ENCODE measurements at places on chromosomes 7 and 10.

DNA sequence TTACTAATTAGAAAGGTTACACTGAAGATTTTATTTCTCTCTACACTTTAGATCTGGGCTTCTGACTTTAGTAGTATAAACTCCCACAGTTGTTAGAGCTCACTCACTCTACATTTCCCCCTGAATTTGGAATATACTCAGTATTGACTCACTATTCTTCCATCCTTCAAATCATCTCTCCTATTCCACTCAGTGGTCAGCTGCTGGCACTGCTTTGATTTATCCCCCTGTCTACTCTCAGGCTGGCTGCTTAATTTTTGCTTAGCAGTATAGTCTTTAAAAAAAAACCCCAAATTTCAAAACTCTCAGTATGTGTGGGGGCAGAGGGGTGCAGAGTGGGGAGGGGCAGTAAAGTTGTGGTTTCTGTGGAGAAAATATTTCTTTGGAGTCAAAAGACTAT is 68.9 kb downstream of the CDK6 start:
- DNase-seq: no peak

GRCh38 chr7:124701955-124702354 is 63.6 kb downstream of the GPR37 start:
- no peak for DNase-seq

DNA sequence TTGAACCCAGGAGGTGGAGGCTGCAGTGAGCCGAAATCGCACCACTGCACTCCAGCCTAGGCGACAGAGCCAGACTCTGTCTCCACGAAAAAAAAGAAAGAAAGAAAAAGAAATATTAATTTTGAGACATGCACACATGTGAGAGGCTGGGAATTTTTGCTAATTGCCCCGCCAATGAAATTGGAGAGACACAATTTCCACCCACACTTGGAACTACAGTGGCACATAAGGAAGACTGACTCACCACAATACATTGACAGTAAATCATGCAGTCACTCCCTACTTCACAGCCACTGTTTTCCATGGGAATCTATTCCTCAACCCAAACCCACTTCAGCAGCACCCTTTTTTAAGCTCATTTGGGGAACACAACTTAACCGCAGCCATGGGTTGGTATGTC is 139.7 kb downstream of the CALN1 start:
- no peak for DNase-seq

- DNase-seq: no peak
Measured at GRCh38 chr10:10403762-10404161, 613.9 kb upstream of the CELF2 start.

GRCh38 chr7:14123923-14124322 is 134.5 kb upstream of the ETV1 start:
- no peak for DNase-seq

GRCh38 chr10:15684768-15685167 is 35.0 kb downstream of the ITGA8 start:
- no peak for DNase-seq

DNA sequence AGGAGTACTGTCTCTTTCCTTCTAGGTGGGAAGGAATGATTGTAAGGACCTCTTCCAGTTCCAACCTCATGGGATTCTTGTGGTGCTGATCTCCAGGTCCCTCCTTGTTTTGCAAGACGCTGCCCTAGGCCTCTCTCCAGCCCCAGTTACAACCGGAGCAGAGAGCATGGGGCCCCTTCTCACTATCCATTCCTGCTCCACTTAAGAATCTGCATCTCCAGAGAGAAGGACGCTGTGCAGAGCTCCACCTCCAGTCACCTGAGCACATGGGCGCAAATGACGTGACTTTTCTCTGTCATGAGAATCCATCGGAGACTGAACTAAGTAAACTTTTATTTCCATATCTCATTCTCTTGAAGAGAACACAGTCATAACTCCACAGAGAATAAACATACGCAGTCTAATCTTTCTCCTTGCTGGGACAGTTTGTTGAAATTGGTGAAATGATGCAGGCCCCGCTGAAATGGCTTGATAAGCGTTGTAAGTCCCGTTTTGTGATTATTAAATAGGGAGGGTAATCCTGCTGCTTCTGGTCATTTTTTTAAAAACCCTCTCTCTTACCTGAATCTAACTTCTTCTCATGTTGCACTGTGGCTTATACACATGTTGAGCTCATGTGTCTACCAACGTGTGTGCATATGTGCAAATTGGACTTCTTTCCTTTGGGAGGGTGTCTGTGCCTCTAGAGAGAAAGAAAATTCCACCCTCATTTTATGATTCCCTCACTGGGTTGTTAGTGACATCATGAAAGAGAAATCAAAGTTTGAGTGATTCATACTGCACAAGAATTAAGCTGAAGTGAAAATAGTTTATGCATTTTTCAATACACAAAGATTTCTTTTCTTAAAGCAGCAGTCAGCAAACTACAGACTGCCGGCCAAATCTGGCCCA is 133.2 kb upstream of the TBX20 start:
- no peak for DNase-seq

DNA sequence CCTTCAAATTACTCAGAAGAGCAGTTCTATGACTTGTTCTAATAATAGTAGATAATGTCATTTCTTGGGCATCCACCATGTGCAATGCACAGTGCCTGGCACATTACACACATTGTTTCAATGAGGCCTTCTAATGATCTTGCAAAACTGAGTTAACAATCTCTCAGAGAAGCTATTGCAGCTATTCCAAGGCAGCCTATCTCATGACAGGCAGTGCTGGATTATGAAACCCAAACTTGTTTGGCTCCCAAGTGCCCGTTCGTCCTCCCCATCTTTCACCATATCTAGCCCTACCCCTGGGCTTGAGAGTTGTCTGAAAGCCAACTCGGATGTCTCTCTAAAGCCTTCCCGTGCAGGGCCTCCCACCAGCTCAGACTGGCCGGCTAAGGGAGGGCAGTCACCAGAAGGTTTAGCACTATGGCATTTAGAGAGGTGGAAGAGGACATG is 405.1 kb downstream of the PLXNA4 start:
- no peak for DNase-seq

DNA sequence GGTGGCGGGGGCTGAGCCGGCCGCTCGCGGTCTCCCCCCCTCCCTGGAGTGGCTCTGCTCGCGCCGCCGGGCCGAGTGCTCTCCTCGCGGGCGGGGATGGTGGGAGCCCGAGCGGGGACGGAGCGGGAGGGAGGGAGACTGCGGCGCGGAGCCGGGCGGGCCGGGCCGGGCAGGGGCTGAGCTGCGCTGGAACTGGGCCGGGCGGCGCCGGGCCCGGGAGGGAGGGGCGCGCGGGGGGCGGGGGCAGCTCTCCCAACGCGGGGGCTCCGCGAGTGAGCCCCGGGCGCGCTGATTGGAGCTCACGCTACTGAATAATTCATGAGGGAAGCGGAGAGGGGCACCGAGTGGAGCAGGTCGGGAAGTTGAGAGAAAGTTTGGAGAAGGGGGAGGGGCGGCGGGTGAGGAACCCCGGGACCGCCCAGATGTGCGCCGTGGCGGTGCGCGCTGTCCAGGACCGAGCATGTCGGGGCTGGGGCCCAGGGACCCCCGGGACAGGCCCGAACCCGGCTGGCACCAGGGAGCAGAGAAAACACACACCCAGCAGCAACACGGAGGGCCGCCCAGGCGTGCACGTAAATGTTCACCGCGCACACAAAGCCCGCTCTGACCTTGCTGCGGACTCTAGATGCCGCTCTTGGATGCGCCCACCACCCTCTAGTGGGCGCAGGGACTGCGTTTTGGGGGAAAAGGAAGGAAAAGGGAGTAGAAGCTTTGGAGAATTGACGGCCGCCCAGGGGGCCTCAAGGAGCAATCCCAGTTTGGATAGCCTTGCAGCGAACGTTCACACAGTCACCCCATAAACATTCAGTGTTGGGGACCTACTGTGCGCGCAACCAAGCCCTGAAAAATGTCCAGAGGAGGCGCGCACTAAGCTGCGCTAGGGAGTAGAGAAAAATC is at the start of gene EPHB4:
EPHB4 (minus strand) TSS at position 194 of the 897 bp plus-strand sequence. CDS start 493 bp downstream, outside the sequence.
- no peak for DNase-seq

- no peak for DNase-seq
Measured at GRCh38 chr7:33529070-33529469, 376.3 kb upstream of the BMPER start.

- no peak for DNase-seq
Measured at GRCh38 chr7:152617056-152617455, 58.9 kb downstream of the XRCC2 start.

GRCh38 chr10:19817231-19817933 is 1.1 kb downstream of the PLXDC2 start:
- no peak for DNase-seq

GRCh38 chr7:105024734-105025133 is 10.7 kb downstream of the KMT2E start:
- DNase-seq: no peak

DNA sequence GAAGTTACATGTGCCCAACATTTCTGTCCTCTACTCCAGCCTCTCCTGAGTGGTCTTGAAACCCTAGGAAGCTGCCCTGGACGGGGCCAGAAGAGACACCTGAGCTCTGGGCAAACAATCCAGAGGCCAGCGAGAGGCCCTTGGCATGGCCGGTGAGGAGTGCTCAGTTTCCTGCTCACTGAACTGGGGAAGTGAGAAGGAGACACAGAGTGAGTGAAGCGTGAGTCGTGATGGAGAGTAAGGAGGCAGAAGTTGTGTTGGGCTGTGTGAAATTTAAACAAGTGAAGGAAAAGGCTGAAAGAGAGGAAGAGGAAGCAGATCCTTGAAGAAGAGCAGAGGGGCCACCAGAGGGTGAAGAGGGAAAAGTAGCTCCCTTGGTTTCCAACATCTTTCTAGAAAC is 73.2 kb downstream of the WNT2 start:
- DNase-seq: no peak

DNA sequence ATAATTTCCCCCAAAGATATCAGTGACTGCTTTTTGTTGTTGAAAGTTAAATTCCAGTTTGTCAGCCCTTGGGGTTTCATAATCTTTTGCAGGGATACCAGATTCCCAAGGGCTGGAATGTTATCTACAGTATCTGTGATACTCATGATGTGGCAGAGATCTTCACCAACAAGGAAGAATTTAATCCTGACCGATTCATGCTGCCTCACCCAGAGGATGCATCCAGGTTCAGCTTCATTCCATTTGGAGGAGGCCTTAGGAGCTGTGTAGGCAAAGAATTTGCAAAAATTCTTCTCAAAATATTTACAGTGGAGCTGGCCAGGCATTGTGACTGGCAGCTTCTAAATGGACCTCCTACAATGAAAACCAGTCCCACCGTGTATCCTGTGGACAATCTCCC is 3.2 kb downstream of the CYP26A1 start:
- no peak for DNase-seq

- DNase-seq: no peak
Measured at GRCh38 chr7:22193450-22193983, 163.4 kb downstream of the RAPGEF5 start.

DNA sequence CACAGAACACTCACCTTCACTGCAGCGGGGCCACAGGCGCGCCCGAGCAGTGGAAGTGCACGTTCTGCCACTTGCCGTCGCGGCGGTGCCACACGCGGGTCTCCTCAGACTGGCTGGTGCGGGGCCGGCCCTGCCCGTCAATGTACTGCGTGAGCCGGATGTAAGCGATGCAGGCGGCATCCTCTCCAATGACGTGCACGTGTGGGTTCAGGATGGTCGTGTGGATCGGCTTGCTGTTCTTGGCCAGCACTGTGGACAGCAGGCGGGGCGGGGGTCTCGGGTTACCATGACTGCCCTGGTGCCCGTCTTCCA is 19.2 kb downstream of the YKT6 start:
- DNase-seq: no peak

DNA sequence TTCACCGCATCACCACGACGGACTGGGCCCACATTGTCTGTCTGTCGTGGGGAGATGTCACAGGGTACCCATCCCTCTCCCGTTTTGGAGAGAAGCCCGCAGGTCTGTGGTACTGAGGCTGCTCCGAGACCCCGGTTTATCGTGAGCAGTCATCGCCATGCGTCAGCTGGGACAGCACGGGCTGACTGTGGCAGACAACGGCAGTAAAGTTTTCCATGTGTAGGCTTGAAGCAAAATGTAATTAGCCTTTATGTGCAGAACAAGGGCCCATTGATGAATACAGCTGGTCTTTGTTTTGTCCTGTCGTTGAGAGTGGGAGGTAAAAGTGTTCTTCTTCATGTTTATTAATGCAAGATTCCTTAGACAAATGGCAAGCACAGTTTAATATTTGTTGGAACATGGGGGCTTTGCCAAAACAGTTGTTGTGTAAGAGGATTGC is 167.4 kb upstream of the SH2B2 start:
- no peak for DNase-seq

DNA sequence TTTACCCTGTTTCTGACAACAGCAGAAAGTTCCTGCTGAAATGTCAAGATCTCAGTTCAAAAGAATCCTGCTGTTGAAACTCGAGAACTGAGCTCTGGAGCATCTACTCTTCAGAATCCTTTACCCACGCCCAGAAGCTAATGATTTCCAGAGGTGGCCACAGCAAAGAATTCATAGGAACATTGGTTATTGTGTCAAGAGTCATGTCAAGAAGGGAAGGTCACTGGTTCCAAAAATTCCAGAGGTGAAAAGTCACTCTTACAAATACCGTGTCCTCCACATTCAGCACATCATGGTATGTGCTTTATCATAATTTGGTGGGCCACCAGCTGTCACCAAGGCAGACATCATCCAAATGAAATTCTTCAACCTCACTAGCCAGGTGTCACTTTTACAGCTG is 394.4 kb upstream of the NPVF start:
- DNase-seq: no peak

- no peak for DNase-seq
Measured at GRCh38 chr7:140604760-140605159, 35.9 kb downstream of the DENND2A start.

DNA sequence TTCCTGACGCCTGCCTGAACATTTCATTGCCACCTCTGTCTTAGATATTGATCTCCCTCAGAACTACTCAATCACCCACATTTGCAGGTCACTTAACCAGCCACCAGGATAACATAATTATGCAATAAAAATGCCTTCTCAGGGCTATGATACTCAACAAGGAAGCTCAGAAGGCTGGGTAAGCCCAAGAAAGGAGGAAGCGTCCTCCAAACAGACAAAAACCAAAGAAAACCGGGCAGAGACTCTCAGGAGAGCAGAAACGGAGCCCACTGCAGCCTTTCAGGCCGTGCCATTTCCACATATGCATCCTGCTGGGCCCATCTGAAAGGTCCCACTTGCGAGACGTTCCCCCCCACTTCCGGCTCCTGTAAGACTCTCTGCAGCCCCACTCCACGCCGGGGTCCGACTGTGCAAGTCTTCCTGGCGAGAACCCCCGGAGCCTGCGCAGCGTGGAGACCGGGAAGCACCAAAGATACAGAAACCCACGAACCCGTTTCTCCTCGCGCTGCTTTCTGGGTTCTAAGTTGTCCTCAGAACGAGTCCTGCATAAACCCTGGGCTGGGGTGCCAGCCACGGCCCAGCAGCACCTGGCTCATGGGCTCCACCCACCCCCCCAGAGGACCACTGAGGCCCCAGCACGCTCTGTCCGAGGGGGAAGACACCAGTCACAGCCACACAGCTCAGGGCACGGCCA is 83.7 kb downstream of the DIP2C start:
- DNase-seq: no peak
